Airway epithelial cell (primary cell): ENCODE measurements at places on chromosomes 12 and 14. TPM values are rescaled to one million over a fixed set of nuclear protein-coding genes. Genes with fewer than 3 reads are reported as not detected.

RTN1 gene
- total RNA-seq: 0.98 TPM in 1 of 2 replicates, not detected in the other

REM2 gene
- 0.21 and 0.28 TPM in 2 replicates for total RNA-seq

IL25 gene
- not detected in 2 replicates for total RNA-seq

GOLGA3 gene
- total RNA-seq: 38.1 and 43.3 TPM in 2 replicates

CDCA3 gene
- total RNA-seq: 23.6 and 41.0 TPM in 2 replicates

SYNDIG1L gene
- total RNA-seq: not detected in 2 replicates

CLEC9A gene
- total RNA-seq: not detected in 2 replicates

PRH2 gene
- not detected in 2 replicates for total RNA-seq

CNPY2 gene
- 78.9 and 88.9 TPM in 2 replicates for total RNA-seq

P2RX2 gene
- total RNA-seq: not detected in 2 replicates

DTX1 gene
- total RNA-seq: not detected in 2 replicates

TAS2R13 gene
- 0.14 TPM in 1 of 2 replicates, not detected in the other for total RNA-seq

BBOF1 gene
- total RNA-seq: 0.84 and 2.7 TPM in 2 replicates

MYF6 gene
- total RNA-seq: not detected in 2 replicates

HOXC4 gene
- not detected in 2 replicates for total RNA-seq

ISCU gene
- total RNA-seq: 80.0 and 109 TPM in 2 replicates

KRT2 gene
- total RNA-seq: 0.28 TPM in 1 of 2 replicates, not detected in the other

KRT73 gene
- total RNA-seq: not detected in 2 replicates

C12orf76 gene
- total RNA-seq: 6.3 and 11.1 TPM in 2 replicates

ARF3 gene
- 79.6 and 95.4 TPM in 2 replicates for total RNA-seq

LYZ gene
- 0.33 TPM in 1 of 2 replicates, not detected in the other for total RNA-seq

AMHR2 gene
- total RNA-seq: not detected in 2 replicates

CCDC197 gene
- not detected in 2 replicates for total RNA-seq

SVOP gene
- not detected in 2 replicates for total RNA-seq

SPX gene
- 2.0 and 8.3 TPM in 2 replicates for total RNA-seq

KRT7 gene
- total RNA-seq: 1,213 and 1,216 TPM in 2 replicates

KIF5A gene
- 0.14 and 0.21 TPM in 2 replicates for total RNA-seq

ADIPOR2 gene
- total RNA-seq: 19.7 and 30.5 TPM in 2 replicates

TAS2R30 gene
- total RNA-seq: 0.56 TPM in 1 of 2 replicates, not detected in the other

MED6 gene
- total RNA-seq: 20.6 and 25.6 TPM in 2 replicates

FOXG1 gene
- total RNA-seq: not detected in 2 replicates

LTBR gene
- total RNA-seq: 197 and 205 TPM in 2 replicates

LTBP2 gene
- total RNA-seq: 21.2 and 28.1 TPM in 2 replicates

KRT82 gene
- total RNA-seq: not detected in 2 replicates

GAS2L3 gene
- 5.7 and 5.9 TPM in 2 replicates for total RNA-seq

SDS gene
- not detected in 2 replicates for total RNA-seq

BATF gene
- total RNA-seq: 2.1 and 7.3 TPM in 2 replicates

NTF3 gene
- total RNA-seq: not detected in 2 replicates

MBD6 gene
- 3.6 and 8.0 TPM in 2 replicates for total RNA-seq

KLHL33 gene
- not detected in 2 replicates for total RNA-seq

GPR33 gene
- not detected in 2 replicates for total RNA-seq

AKAP3 gene
- 0.07 TPM in 1 of 2 replicates, not detected in the other for total RNA-seq

CGRRF1 gene
- 4.9 and 8.2 TPM in 2 replicates for total RNA-seq

POC1B gene
- total RNA-seq: 8.7 and 16.2 TPM in 2 replicates

FOXN3 gene
- total RNA-seq: 9.2 and 17.6 TPM in 2 replicates

USP44 gene
- 0.14 TPM in 1 of 2 replicates, not detected in the other for total RNA-seq

EML1 gene
- 2.0 and 7.9 TPM in 2 replicates for total RNA-seq

CCDC38 gene
- total RNA-seq: not detected in 2 replicates

CCDC88C gene
- 18.9 and 26.7 TPM in 2 replicates for total RNA-seq

TMBIM6 gene
- 324 and 405 TPM in 2 replicates for total RNA-seq
